T47D (cell line): ENCODE measurements at places on chromosomes 7 and 10.

GRCh38 chr7:81469869-81470723 is 299.8 kb downstream of the HGF start:
- peak; percentile 87 for DNase-seq

- DNase-seq, result no peak
Measured at GRCh38 chr7:40301486-40302068, 166.8 kb downstream of the SUGCT start.

GRCh38 chr10:51955696-51956095 is 256.3 kb upstream of the CSTF2T start:
- DNase-seq, result no peak

GRCh38 chr7:139703487-139704307 is 74.1 kb downstream of the HIPK2 start:
- DNase-seq, result no peak

GRCh38 chr10:100634034-100634433 is 98.3 kb downstream of the HIF1AN start:
- DNase-seq, result peak; percentile 36

DNA sequence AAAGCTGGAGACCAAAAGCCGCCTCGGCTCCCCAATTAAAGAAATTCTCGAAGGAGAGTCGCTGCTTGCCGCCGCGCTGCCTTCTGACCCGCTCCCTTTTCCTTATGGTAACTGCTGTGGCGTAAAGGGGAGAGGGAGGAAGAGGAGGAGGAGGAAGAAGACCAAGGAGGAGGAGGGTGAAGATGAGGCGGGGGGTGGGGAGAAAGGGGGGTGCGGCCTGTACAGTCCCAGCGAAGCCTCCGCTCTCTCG is 388 bp downstream of the CNOT4 start:
- peak; percentile 66 for DNase-seq

DNA sequence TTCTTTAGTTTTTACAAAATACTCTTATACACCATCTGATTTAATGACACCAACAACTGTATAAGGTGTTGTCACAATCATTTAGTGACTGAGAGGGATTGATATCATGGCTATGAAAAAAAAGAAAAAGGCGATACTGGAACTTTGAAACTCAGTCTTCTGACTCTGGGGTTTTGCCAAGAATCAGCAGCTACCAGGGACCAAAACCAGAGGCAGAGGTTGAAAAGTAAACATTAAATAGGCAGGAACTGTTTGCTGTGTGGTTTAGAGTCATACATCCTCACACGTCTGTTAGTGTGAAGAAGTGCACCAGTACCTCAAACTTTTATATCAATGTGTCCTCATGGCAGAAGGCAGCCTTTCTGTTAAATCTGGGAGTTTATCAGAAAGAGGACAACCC is 19.9 kb upstream of the GGCT start:
- DNase-seq, result no peak

DNA sequence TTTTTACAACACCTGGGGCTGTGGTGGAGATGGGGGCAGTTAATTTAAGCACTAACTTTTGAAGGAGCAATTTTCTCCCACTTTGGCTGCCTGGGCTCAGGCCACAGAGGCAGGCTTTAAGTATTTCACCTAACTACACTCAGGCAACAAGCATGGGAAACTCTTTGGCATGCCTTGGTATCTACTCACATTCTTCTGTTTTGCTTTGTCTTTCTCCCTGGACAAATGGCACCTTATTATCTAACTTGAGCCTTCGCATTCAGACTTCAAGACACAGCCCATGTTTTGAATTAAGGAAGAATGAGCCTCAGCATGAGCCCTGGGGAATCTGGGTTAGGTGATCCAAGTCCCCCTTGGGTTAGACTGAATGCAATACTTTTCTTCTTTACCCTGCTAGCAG is 31.8 kb upstream of the BMPER start:
- DNase-seq, result no peak

DNA sequence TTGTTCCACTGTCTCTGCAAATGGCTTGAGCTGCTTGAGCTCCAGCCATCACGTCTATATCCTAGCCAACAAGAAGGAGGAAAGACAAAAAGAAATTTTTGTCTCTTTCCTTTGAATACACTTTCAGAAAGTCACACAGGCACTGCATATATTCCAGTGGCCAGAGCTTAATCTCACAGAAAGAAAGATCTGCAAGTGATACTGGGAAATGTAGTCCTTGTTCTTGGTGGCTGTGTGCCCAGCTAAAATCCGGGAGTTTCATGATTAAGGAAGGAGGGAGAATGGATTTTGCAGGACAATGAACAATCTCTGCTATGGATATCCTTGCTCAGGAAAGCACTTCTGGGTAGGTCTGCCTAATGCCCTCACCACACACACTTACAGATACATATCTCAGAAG is 19.5 kb upstream of the DLG5 start:
- no peak for DNase-seq

- peak; percentile 43 for DNase-seq
Measured at GRCh38 chr7:88111140-88111743, 108.6 kb downstream of the SRI start.

GRCh38 chr7:36188266-36188665 is 35.2 kb downstream of the EEPD1 start:
- DNase-seq, result no peak

DNA sequence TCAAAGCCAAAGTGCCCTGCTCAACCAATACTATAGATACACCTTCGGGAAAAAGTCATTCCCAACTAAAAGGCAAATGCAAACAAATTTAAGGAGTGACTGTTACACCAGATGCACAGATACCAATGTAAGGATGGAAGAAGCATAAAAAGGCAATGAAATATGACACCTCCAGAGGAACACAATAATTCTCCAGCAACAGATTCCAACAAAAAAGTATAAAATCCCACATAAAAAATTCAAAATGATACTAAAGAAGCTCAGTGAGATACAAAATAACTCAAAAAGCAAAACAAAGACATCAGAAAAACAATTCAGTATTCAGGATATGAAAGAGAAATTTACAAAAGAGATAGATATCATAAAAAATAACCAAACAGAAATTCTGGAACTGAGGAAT is 44.1 kb upstream of the ASAH2 start:
- DNase-seq, result no peak

DNA sequence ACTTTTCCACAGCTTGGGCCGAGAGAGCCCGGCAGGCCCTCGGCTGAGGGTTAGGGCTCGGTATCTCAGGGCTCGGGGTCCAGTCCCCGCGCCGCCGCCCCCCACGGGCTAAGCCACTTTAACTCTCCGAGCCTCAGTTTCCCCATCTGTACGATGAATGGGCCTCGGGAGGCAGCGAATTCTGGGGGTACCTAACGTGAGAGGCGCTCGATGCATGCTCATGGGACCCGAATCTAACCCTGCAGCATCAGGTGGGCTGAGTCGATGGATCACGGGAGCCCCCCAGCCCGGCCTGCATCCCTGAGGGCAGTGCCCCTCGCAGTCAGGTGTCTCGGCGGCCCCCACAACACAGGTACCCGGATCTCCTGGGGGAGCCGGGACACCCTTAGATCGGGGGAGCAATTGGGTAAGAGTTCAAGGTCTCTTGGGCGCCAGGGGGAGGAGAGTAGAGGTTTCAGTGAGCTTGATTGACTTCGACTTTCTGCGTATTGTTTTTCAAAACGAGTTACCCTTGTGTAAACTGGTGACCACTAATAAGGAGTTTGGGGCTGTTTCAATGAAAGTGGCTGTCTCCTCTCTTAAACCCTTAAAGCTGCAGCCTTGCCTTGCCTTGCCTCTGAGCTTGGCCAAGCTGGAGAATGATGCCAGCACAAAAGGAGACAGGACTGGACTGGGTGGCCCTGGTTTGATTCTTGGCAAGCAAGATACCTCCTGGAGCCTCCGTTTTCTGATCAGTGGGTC is 631 bp downstream of the POR start:
- DNase-seq, result peak; percentile 34
